Placental pericyte (primary cell): ENCODE measurements at places on chromosomes 12 and 14. TPM values are rescaled to one million over a fixed set of nuclear protein-coding genes. Genes with fewer than 3 reads are reported as not detected.

DPF3 gene
- total RNA-seq: 5.7 and 19.9 TPM in 2 replicates

EMP1 gene
- 56.2 and 219 TPM in 2 replicates for total RNA-seq

SDSL gene
- 2.1 and 3.5 TPM in 2 replicates for total RNA-seq

CFAP251 gene
- 4.6 and 5.9 TPM in 2 replicates for total RNA-seq

RNASE3 gene
- total RNA-seq: not detected in 2 replicates

HSPB8 gene
- 9.6 and 13.7 TPM in 2 replicates for total RNA-seq

CCDC177 gene
- not detected in 2 replicates for total RNA-seq

SMCO2 gene
- total RNA-seq: 0.22 TPM in 1 of 2 replicates, not detected in the other

LRIG3 gene
- total RNA-seq: 15.3 and 45.2 TPM in 2 replicates

PDE3A gene
- 0.22 and 1.1 TPM in 2 replicates for total RNA-seq

KLRC2 gene
- not detected in 2 replicates for total RNA-seq

KRT3 gene
- total RNA-seq: not detected in 2 replicates

REC8 gene
- 4.6 and 5.2 TPM in 2 replicates for total RNA-seq

CLEC2A gene
- not detected in 2 replicates for total RNA-seq

IFNG gene
- total RNA-seq: not detected in 2 replicates

GDF3 gene
- not detected in 2 replicates for total RNA-seq

NPAS3 gene
- 1.6 TPM in 1 of 2 replicates, not detected in the other for total RNA-seq

MAP1LC3B2 gene
- 0.86 and 2.0 TPM in 2 replicates for total RNA-seq

TPH2 gene
- total RNA-seq: not detected in 2 replicates

KRT86 gene
- total RNA-seq: under 0.01 TPM in 1 of 2 replicates, not detected in the other

GLIPR1L1 gene
- not detected in 2 replicates for total RNA-seq

DTX1 gene
- total RNA-seq: under 0.01 TPM in 1 of 2 replicates, not detected in the other
